ENCODE measurements at places on chromosomes 5 and 9.

GRCh38 chr9:35051069-35051967 is 21.1 kb downstream of the VCP start:
- DNase-seq, result peak; percentile 58

GRCh38 chr5:54990841-54991258 is 5.5 kb upstream of the ESM1 start:
- no peak for DNase-seq

DNA sequence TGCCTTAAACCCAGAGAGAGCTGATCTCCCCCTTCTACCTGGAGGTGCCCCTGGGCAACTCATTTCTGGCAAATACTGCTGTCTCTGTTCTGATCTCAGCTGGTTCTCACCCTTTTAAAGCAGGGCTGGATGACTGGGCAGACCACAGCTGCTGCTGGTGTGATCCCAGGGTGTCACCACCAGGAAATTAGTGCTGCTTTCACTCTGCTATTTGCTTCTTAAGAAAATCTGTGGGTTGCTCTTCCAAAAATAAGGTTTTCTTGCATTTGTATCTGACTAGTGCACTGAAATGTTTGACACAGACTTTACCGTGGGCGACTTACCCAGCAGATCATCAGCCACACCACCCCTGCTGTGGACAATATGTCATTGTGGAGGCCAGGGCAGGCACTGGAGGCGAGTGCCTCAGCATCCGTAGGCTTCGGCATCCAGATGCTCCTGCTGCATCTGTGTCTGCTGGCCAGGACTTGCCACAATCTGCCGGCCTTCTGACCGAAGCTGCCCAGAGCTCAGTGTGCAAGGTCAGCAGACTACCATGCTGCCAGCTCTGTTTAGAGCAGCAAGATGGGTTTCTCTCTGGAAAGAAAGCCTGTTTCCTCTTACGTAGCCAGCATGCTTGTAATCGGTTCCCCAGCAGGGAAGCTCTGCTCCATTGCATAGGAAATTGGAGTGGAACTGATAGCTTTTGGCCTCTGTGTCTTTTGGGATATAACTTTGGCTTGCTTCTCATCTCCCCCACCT is 13.6 kb downstream of the ARHGAP26 start:
- DNase-seq, result peak; percentile 15

DNA sequence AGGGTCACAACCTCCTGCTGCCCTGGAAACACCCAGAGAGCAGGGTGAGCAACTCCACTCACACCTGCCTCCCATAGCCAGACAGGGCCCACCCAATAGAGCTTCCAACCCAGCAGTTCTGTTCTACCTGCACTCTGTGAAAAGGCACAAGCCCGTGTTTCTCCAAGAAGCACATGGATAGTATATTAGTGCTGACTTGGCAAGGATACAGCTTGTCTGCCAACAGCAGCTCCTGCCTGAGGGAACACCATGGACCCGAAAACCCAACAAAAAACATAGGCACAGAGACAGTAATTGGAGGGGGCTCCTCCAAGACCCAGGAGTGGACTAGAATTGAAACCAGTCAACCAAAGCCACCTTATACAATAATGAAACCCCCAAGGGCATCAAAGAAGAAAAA is 48.6 kb downstream of the CDKN2A start:
- DNase-seq, result no peak

- DNase-seq, result no peak
These were observed 36.2 kb upstream of the ZNF366 start for GRCh38 chr5:72543365-72543764.

- no peak for DNase-seq
These were observed 62.6 kb upstream of the FRRS1L start for GRCh38 chr9:109229682-109230081.

DNA sequence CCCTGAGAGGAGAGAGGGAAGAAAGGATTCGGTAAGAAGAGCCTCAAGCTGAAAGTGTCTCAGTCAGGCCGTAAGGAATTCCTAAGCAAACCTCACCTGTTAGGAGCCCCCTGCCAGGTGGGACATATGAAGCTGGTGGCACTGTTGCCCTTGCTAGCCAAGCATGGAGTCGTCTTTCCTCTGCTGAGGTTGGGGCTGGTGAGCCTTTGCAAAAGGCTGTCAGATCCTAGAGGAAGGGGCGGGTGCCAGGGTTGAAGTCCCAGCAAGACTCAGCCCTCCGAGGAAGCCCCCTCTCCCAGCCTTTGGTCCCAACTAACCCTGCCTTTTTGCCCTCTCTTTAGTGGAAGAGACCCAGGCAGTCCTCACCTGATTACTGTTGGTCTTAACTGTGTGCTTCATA is 5.5 kb upstream of the SMIM32 start:
- DNase-seq, result no peak

- DNase-seq, result peak; percentile 21
These were observed 23.3 kb downstream of the ZDHHC11B start for GRCh38 chr5:761059-761771.

DNA sequence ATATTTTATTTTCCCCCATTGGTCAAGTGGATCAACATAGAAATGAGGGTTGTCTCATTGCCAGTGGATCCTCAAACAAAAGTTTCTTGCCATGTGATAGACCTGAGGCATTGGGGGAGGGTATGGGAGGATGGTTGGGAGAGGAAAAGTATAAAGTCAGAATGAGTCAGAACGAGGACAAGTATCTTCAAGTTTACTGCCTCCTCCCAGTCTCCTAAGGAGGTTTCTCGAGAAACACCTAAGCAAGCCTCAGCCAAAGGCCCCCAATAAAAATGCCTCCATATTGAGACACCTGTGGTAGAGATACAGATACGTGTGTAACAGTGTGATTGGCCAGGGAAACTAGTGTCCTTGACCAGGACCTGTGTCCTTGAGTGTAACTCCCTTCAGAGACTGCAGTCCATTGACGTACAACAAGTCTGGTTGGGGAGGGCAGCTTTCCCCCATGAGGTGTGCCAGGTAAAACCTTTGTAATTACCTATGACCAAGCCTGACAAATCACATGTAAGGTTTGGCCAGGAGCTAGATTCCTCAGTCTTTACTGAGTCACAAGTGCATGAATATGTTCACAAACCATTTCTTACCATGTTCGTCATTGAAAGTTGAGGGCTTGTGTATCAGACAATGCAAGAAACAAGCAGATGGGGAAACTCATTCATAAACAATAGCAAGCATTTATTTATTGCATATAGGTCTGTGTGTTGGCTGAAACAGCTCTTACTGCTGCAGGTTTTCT is 198.6 kb upstream of the SH3GL2 start:
- DNase-seq, result no peak

GRCh38 chr5:181186986-181187499 is 18.0 kb downstream of the TRIM7 start:
- no peak for DNase-seq

- DNase-seq, result peak; percentile 25
These were observed 148.1 kb downstream of the EBF1 start for GRCh38 chr5:158951436-158952247.

GRCh38 chr5:95668728-95669127 is 14.1 kb downstream of the SPATA9 start:
- DNase-seq, result no peak

- no peak for DNase-seq
These were observed 16.2 kb downstream of the MTX3 start for GRCh38 chr5:79974886-79975285.

- DNase-seq, result no peak
These were observed 179.9 kb downstream of the ATPSCKMT start for GRCh38 chr5:10069637-10070313.

- DNase-seq, result no peak
These were observed 94.7 kb downstream of the RXRA start for GRCh38 chr9:134420974-134421432.

- DNase-seq, result no peak
These were observed 171.8 kb downstream of the AGTPBP1 start for GRCh38 chr9:85569988-85570387.

DNA sequence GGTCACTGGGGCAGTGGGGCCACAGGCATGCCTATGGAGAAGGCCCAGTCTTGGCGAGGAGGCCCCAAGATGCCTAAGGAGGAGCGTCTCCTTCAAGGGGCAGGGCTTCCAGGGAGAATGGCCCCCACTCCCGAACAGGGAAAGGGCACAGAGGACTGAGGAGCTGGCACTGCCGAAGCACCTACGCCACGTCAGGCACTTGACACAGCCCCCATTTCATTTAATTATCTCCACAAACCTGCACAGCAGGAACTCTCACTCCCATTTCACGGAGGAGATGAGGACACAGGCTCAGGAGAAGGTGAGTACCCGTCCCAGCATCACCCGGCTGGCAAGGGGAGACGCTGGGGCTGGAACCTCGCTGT is 26.0 kb downstream of the EGR1 start:
- DNase-seq, result no peak

DNA sequence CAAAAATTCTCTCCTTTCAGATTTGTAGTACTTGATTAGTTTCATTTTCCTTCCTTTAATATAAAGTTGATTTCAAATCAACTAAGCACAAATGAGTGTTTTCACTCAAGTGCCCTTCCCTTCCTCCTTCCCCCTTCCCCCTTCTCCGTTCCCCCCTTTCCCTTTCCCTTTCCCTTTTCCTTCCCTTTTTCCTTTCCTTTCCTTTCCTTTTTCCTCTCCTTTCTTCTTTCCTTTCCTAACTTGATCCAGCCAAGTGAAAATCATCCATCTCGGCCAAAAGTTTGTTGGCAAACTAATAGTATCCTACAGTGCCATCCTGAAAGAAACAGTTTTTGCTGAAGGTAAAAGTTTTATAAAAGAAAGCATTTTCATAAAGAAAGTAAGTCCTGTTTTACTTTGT is 85.3 kb upstream of the CD180 start:
- no peak for DNase-seq

DNA sequence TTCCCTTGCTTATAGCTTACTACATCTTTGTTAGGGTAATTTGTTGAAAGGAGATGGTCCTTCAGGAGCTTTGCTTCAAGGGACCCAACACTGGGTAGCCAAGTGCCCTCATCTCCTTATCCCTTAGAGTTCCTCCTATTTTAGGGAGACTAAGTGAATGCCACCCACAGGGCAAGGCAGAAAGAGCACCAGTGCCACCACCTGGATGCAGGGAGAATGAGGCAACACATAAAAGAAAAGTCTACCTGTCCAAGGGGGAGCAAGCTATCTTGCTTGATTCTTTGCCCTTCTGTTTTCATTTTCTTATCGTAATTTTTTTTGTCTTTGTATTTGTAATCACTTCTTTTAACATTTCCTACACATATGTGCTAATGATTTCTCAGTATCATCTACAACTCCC is 205.5 kb downstream of the NPR3 start:
- DNase-seq, result peak; percentile 58

GRCh38 chr9:78590068-78590467 is 293.1 kb downstream of the PSAT1 start:
- DNase-seq, result no peak

GRCh38 chr9:104686081-104686480 is 8.2 kb upstream of the OR13D1 start:
- DNase-seq, result no peak

DNA sequence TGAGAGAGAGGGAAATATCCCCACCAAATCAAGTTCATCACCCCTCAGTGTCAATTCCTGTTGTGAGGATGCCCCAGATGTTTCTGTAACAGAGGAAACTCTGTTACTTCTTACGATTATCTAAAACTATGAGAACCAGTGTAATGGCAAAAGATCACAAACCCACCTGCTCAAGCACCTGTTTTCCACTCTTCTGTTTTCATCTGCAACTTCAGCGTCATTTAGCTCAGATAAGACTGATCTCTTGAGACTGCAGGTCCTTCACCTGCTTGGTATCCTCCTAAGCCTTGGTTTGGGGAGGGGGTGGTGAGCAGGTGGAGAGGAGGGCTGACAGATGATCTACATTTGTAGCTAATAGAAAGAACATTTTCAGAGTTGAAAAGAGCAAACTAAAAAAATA is 229.3 kb downstream of the SLF1 start:
- DNase-seq, result no peak

- DNase-seq, result no peak
These were observed 367.6 kb downstream of the GLIS3 start for GRCh38 chr9:3931996-3932906.

DNA sequence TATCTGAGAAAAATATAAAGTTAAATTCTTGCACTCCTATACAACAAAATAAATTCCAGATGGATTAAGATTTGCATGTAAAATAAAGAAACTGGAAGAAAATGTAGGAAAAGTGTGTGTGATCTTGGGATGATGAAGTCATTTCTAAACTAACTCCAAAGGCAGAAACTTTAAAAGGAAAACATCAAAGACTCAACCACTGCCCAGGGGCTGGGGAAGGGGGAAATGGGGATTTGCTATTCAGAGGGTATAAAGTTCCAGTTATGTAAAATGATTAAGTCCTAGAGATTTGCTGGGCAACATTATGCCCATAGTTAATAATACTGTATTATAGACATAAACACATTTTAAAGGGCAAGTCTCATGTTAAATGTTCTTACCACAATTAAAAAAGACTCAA is 254.5 kb downstream of the DEPDC1B start:
- DNase-seq, result no peak
